Activated naive CD4-positive, alpha-beta T cell treated with Interleukin-2 at 50 U/mL for 16 hours (primary cell): ENCODE measurements at places on chromosomes 4 and X.

- DNase-seq: no peak
Observed at GRCh38 chr4:53599632-53600031, 8.3 kb upstream of the LNX1 start.

DNA sequence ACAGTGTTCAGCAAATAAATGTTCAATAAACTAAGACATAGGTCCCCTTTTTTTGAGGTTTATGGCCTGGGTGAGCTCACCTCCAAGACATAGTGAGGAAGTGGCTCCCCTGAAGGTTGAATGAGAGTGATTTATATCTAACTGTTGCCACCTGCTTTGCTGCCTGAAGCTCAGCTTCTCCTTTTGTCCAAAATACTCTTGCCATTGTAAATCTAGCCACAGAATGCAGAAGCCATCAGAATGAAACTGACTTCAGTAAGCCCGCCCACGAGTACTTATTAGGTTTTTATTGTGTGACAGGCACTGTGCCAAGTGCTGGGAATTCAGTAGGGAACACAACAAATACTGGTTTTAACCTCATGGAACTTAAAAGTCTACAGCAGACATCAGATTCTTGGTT lies 18.0 kb downstream of the SPINK2 start:
- DNase-seq: no peak

DNA sequence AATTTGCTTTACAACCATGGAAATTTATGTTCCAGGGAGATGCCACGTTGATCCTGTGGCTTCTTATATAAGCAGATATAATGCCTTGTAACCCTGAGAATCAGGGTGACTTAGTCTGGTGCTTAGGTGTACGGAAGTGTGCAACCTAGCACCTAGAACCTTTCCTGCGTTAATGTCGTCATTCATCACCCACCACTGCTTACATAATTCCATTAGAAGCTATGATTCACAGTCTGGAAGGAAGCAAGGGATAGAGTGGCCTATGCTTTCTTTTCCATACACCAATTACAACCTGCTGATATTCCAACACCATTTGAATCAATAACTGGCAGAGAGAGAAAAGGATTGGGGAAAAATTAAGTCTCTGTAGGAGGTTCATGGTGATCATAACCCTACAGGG lies 17.3 kb upstream of the CXCL8 start:
- DNase-seq: no peak

DNA sequence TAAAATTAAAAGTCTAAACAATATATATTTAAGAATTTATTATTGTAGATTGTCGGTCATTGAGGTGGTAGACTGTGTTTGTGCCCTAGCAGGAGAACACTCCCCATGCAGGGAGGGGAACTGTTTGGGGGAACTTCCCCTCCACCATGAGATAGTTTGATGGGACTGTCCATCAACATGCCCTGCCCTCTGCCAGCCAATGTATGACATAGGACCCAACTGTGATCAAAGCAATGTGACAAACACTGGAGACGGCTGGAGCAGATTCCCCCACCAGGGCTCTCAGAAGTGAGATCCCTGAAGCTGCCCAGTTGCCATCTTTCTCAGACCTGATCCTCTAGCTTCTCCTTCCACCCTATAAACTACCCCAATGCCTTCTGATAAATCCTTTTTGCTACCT lies 44.9 kb downstream of the SH3KBP1 start:
- no peak for DNase-seq

DNA sequence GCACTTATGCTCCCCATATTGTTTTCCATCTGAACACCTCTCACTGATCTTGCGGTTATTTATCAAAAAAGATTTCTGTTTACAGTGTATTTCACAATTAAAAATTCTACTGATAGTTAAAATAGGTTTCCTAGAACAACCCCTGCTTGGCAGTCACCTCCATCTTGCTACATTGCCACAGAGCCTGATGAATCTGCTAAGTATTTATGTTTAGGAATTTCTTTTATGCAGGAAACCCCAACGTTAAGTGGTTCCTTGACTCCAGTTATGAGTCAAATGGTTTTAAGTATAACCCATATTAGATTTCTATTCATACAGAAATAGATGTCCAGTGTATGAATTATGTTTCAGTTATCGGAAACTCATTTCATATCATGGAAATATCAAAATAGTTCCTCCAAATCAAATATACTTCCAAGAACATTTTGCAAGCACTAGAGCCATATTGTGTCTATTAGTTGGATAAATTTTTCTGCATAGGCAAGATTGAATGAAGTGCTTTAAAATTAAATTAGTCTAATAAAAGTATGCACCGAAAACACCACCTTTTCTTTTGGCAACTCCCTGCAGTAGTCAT lies 20.6 kb downstream of the GALNT7 start:
- DNase-seq: no peak
